ENCODE measurements at places on chromosomes 1 and 21.

DNA sequence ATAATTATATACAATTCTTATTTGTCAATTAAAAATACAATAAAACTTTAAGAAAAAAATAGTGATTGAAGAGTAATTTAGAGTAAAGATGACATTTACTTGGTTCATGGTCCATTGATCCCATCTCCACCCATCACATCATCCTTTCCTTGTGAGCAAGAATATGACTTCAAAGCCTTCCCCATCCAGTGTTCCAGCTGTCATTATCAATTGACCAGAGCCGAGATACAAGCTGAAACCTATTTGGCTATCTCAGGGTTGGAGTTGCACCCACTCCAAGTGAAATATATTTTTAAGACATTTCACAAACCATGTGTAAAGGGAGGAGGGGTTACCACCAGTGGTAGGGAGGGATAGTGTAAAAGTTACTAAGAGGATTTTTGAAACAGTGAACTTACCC lies 428.9 kb upstream of the C1orf87 start:
- DNase-seq = no peak

DNA sequence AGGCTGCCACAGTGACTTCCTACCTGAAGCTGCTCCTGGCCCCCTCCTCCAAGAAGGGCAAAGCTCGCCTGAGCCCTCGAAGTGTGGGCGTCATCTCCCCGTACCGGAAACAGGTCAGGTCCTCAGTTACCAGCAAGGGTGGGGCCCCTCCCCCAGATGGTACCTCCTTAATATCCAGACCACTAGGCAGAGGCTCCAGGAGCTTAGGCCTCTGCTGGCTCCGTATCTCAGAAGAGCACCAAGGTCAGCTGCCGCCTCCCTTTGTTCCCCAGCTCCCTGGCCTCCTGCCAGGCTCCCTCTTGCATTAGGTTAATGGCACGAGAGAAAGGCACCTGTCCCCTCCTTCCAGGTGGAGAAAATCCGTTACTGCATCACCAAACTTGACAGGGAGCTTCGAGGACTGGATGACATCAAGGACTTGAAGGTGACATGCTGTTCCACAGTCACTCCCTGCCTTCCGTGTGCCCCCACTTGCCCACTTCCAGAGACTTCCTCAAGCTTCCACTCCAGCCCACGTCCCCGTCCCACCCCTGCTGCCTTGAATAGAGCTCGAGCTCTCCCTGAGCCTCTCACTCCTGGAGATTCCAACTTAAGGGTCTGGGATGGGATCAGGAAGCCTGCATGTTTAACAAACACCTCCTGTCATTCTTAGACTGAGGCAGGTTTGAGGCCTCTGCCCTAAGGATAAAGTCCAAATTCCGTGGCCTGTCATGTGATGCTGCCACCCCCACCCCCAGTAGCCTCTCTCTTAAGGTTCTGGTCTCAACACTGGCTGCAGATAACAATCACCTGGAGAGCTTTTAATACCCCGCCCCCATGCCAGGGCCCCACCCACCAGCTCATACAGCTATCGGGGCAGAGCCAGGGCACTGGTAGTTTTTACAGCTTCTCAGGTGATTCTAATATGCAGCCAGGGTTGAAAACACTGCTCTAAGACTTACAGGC lies 8.3 kb downstream of the RHOC start:
- peak; percentile 47 for DNase-seq

GRCh38 chr1:113616156-113616555 lies 143.1 kb downstream of the PHTF1 start:
- DNase-seq = no peak

- DNase-seq = no peak
Measured at GRCh38 chr1:37776946-37777516, 12.1 kb upstream of the EPHA10 start.

GRCh38 chr1:56330391-56331026 lies 248.9 kb downstream of the PLPP3 start:
- DNase-seq = no peak

GRCh38 chr1:71118086-71118485 lies 37.3 kb upstream of the ZRANB2 start:
- DNase-seq = no peak

GRCh38 chr1:52191395-52191965 lies 49.6 kb downstream of the ZFYVE9 start:
- no peak for DNase-seq

Measured in NCI-H187 treated with DMSO at 0.1 percent for 48 hours (cell line).